ENCODE measurements at places on chromosomes 13 and 19. TPM values are rescaled to one million over a fixed set of nuclear protein-coding genes. Genes with fewer than 3 reads are reported as not detected.

- DNase-seq: no peak
Observed at GRCh38 chr13:100561599-100562204, 26.9 kb downstream of the GGACT start.

DNA sequence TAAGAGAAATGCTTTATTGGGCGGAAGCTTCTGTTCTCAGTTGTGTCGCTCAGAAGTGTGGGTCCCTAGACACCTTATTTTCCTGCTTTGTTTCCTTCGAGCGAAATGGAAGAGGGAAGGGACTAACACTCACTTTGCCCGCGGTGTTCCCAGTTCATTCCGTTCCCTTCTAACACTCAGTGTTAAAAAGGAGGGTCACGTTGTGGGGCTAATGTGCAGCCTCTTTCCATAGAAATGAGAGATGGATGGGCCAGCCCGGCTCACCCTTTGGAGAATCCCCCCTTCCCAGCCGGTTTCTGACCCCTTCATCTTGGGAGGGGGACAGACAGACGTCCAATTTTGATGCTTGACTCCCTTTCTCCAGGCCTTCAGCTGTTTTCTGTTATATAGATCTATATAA lies 2.3 kb downstream of the ATP11A start:
- no peak for DNase-seq

PEAK3 gene
- total RNA-seq: 0.81 TPM

FCER2 gene
- total RNA-seq: not detected
